Uterus (tissue), 4 donors: ENCODE measurements at places on chromosomes 4 and X. TPM values are rescaled to one million over a fixed set of nuclear protein-coding genes. Genes with fewer than 3 reads are reported as not detected.

- H3K27ac ChIP-seq: no peak overlapping the region
- no peak overlapping the region for H3K4me3 ChIP-seq
- no peaks in the 10 kb centered on the region for H3K36me3 ChIP-seq
Observed at GRCh38 chrX:31872007-31872406, 800.2 kb upstream of the FTHL17 start.

- H3K4me3 ChIP-seq: no peak overlapping the region
- no peak for DNase-seq
- H3K27me3 ChIP-seq: no peaks in the 10 kb centered on the region
- H3K36me3 ChIP-seq: no peaks in the 10 kb centered on the region
- no peak overlapping the region for H3K27ac ChIP-seq
Observed at GRCh38 chr4:20544645-20545044, 155.6 kb upstream of the PACRGL start.

The REELD1 gene
- total RNA-seq: not detected

The RAI2 gene
- 36.8 TPM for total RNA-seq

The RCHY1 gene
- 35.3 TPM for total RNA-seq

The UGT2B15 gene
- total RNA-seq: not detected

- H3K4me3 ChIP-seq: no peak overlapping the region
- no peaks in the 10 kb centered on the region for H3K27me3 ChIP-seq
- no peak for DNase-seq
- H3K27ac ChIP-seq: no peak overlapping the region
- H3K4me1 ChIP-seq: no peaks in the 10 kb centered on the region
Observed at GRCh38 chrX:21158678-21159077, 215.5 kb upstream of the CNKSR2 start.

GRCh38 chr4:111228396-111228795 is 605.5 kb upstream of the PITX2 start:
- H3K27me3 ChIP-seq: no peaks in the 10 kb centered on the region
- DNase-seq: no peak
- no peak overlapping the region for H3K4me3 ChIP-seq
- H3K36me3 ChIP-seq: no peaks in the 10 kb centered on the region

- no peak for DNase-seq
- no peak overlapping the region for H3K27ac ChIP-seq
- no peaks in the 10 kb centered on the region for H3K27me3 ChIP-seq
- H3K4me3 ChIP-seq: no peak overlapping the region
- H3K36me3 ChIP-seq: no peaks in the 10 kb centered on the region
Observed at GRCh38 chrX:2954541-2954940, 25.4 kb upstream of the ARSD start.

- DNase-seq: no peak
- no peak overlapping the region for H3K27ac ChIP-seq
- no peaks in the 10 kb centered on the region for H3K27me3 ChIP-seq
Observed at GRCh38 chr4:107304699-107305286, 268.7 kb upstream of the DKK2 start.

The FNIP2 gene
- 8.5 TPM for total RNA-seq

DNA sequence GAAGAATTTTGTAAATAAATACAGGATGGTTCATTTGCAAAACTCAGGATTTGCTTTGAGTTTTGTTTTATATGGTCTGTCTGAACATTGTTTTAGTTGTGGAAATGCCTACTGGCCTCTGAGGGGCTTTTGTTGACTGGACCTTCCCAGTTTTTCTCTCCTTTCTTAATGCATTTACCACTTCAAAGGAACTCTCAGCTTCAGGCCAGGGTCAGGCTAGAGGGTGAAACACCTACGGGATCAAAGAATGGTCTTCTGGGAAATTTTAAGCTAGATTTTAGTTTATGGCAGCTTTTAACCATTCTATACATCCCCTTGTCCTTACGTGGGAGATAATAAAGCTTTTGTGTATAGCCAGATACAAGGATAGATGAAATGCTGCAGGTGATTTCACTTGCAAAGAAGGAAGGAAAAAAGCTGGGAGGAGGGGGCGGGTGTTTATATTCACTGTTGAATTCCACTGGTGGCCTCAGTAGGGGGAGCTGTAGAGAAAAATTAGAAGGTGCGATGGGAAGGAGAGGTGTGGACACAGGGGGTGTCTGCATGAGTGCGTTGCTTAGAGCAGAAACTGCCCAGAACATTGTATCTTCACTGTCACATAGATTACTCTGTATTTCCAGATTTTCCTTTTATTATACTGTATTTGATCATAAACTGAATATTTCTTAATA is 151.8 kb downstream of the TSPAN5 start:
- no peaks in the 10 kb centered on the region for H3K27me3 ChIP-seq
- no peaks in the 10 kb centered on the region for H3K4me1 ChIP-seq
- no peak overlapping the region for H3K4me3 ChIP-seq
